Breast epithelium (tissue), 4 donors: ENCODE measurements at places on chromosomes 12 and 14.

DNA sequence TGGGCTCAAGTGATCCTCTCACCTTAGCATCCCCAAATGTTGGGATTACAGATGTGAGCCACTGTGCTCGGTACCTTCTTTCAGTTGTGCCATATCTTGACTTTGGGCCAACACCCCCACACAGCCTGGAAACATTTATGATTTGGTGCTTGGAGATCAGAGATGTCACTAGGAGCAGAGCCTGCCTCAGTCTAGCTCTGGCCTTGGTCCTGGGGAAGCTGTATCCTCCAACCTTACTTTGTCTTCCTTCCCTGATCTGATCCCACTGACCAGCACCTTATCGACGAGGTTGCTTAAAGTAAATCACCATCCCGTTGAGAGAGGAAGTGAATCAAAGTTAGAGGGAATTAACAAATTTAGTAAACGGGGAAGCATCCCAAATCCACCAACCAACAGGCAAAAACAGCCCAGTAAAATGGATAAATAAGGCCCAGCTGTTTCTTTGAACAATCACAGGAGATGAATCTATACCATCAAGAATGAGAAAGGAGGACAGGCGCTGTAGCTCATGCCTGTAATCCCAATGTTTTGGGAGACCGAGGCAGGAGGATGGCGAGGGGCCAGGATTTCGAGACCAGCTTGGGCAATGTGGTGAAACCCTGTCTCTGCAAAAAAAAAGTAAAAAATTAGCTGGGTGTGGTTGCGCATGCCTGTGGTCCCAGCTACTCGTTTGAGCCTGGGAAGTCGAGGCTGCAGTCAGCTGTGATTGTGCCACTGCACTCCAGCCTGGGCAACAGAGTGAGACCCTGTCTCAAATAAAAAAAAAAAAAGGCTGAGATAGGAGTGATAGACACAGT lies 3.4 kb downstream of the PLBD2 start:
- DNase-seq = no peak

DNA sequence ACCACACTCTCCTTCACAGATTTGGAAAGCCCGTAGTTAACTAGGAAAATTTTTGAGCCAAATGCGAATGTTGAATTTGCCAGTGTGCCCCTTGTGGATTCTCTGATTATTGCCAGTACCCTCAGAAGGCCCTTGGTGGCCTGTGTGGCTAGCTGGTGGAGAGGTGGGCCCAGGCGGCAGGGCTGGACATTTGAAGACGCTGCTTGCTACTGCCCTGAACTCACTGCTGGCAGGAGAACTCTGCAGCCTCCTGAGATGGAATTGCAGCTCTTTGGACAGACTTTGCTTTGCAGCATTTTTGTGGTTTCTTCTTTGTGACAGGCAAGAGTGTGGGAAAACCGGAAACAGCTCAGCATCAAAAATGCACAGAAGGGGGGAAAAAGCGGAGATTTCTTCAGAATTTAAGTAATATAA lies 97.6 kb downstream of the TGFB3 start:
- DNase-seq = peak; percentile 23

DNA sequence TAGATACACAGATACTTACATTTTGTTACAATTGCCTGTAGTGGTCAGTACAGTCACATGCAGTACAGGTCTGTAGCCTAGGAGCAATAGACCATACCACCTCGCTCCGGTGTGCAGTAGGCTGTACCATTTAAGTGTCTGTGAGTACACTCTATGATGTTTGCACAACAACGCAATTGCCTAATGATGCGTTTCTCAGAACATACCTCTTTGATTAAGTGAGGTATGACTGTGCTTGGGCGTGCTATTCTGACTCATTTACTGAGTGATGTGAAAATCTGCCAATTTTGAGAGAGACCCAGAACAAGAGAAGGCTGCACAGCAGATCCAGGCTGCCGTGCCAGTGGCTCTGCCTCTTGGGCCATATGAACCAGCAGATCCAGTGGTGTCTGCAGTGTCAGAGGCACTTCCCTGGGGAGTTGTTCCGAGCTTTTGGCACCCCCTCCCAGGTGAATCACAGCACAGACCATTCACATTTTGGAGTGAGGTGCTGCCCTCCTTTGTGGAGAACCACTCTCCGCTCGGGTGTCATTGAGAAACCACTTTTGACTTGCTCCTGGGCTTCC lies 20.4 kb downstream of the DLK1 start:
- DNase-seq = peak; percentile 34

DNA sequence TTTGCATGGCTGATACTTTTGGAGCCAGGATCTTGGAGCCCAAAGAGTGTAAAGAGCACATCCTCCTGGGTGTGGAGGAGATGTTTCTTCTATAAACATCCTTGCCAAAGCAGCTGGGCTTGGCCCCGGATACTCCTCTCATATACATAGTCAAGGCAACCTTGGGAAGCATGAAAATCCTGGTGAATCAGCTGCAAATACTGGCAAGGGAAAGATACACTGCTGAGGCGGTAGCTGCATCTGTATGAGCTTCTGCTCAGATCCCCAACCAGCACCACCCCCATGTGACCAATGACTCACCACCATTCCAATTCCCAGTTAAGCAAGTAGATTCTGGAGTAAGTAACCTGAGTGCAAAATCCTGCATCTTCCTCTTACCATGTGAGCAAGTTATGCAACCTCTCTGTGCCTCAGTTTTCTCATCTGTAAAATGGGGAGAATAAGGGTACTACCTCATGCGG lies 567.4 kb downstream of the MED13L start:
- no peak for DNase-seq

GRCh38 chr12:123948401-123948795 lies 24.2 kb downstream of the CCDC92 start:
- no peak for DNase-seq

GRCh38 chr14:103561381-103562178 lies 877 bp downstream of the BAG5 start:
- no peak for DNase-seq

DNA sequence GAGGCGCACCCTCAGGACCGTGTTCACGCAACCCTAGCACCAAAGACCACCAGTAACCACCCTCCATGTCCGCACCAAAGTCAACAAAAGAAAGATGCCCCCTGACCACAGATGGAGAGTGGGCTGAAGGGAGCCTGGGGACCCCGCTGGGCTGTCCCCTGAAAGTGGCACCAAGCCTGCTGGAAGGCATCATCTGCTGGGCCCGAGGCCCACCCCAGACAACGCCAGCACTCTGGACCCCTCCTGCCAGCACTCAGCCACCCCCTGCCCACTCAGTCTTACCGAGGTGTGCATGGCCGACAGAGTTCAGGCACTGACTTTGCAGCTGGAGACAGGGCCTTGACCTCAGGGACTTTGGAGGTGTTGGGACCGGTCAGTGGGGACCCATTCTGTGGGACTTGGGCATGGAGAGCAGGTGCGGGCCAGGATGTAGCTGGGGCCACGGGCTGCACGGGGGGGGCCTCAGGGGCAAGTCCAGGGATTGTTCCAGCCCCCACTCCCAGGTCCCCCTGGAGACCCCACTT lies 34.4 kb upstream of the TMEM179 start:
- DNase-seq = no peak

- no peak for DNase-seq
Observed at GRCh38 chr12:102869571-102869970, 47.5 kb downstream of the PAH start.

- DNase-seq = no peak
Observed at GRCh38 chr14:106459971-106460730, 933.8 kb downstream of the TMEM121 start.

DNA sequence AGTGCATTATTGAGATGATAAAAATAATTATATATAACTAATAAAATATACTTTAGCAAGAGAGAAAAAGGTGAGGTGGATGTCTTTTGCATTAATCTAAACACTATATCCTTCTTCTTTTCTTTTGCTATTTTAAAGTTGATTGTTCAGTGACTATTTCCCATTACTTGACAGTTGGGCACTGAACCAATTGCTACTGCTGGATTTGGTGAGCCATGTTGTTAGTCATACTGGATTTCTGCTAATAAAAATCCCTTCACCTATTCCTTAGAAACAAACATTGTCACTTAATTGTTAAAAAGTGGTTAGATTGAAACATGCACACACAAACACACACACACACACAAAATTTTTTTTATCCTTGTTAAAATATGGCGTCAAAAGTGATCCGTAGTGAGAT lies 251.6 kb upstream of the ALG10 start:
- DNase-seq = no peak

GRCh38 chr14:95156161-95157047 lies 925 bp downstream of the DICER1 start:
- no peak for DNase-seq

DNA sequence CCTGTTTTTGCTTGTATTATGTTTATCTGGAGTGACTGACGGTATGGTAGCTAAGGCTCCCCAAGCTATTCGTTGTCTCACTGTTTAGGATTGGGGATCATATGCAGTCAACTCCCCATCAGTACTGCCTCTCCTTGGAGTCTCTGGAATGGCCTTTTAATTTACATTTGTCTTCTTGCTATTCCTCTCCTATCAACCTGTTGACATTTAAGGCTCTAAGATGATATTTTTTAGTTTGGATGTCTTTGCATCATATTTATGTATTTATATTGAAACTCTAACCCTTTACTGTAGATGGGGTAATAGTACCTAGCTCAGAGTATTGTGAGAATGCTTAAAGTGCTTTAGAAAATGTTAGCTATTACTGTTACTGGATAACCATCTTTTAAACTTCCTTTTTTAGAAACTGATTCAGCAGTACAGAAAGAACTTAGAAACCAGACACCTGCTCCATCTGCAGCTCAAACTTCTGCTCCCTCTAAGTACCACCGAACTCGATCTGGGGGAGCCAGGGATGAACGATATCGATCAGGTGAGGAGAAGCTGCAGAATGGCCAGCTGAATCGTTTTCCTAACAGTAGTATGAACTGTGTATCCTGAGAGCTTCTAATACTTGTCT lies 123.5 kb upstream of the ATF1 start:
- DNase-seq = no peak

GRCh38 chr14:52106840-52107239 lies 38.0 kb upstream of the NID2 start:
- no peak for DNase-seq

- DNase-seq = no peak
Observed at GRCh38 chr12:74129702-74130101, 407.9 kb upstream of the ATXN7L3B start.

DNA sequence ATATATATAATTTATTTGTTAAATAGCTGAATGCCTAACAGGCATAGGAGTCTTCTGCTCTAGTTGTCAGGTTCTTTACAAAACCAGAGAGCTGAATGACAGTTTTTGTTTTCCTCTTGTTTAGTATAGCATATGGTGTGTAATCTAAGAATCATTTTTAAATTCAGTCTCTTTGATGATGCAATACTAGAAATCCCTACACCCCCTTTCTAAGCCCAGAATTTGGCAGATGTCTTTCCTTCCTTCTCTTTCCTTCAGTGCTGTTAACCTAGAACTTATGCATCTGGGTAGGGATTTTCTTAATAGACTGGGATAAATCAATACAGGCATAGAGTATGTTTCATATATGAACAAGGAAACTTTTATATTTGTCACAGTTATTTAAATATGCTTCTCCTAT lies 198.1 kb downstream of the KCNH5 start:
- no peak for DNase-seq

- DNase-seq = no peak
Observed at GRCh38 chr14:29926701-29927375, 809 bp downstream of the PRKD1 start.

DNA sequence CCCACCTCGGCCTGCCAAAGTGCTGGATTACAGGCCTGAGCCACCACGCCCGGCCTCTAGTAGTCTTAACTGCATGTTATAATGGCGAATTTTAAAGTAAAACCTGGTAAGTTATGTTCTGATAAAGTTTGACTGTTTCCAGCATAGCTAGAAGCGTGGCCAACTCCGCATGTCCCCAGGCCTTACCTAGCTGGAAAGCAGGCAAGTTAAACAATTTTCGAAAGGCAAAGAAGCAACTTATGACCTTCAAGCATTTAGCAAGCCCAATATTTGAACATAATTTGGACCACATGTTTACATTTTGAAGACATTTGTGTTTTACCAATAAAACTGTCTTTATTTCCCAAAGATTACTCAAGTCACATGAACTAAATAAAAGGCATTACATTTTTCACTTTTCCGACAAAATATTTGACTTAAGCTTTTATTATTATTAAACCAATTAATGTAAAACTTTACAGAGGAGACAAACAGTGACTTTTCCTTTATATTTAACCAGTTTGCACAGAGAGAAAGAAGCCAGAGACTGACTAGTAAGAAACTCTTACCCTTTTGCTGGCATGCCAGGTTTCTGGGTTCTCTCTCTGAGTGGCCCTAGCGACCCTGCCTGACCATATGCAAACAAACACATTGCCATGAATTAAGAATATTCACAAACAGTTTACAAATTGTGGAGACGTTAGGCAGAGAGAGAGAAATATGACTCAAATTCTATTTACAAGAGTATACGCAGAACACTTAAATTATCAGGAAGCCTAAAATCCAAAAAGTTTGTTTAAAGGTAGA lies 106.3 kb downstream of the RIN3 start:
- DNase-seq = no peak

GRCh38 chr12:123396954-123397353 lies 13.0 kb downstream of the KMT5A start:
- no peak for DNase-seq

DNA sequence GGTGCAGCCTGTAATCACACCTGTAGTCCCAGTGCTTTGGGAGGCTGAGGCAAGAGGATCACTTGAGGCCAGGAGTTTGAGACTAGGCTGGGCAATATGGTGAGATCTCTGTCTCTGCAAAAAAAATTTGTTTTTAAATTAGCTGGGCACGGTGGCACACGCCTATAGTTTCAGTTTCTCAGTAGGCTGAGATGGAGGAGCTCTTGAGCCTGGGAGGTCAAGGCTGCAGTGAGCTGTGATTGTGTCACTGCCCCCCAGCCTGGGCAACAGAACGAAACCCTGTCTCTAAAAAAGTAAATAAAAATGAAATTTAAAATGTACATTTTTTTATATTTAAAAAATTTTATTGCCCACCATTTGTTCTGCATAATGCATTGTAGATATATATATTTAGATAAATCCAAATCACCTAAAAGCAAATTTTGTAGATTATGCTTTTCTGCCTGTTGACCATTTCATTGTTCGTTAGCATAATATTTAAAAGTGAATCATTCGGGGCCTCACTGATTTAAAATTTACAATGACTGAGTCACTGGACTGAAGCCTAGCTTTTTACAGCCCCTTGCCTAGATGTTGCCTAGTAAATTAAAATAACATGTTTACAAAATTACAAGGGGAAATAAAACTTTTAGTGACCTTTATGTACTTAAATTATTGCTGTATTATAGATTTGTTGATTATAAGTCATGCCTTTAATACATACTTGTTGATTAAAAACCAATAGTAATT lies 87.9 kb downstream of the USP15 start:
- DNase-seq = no peak

GRCh38 chr12:48572326-48572725 lies 2.5 kb upstream of the LALBA start:
- no peak for DNase-seq
